ENCODE measurements at places on chromosomes 11 and 22.

- no peak for DNase-seq
Observed at GRCh38 chr11:62024936-62025486, 57.6 kb upstream of the FTH1 start.

DNA sequence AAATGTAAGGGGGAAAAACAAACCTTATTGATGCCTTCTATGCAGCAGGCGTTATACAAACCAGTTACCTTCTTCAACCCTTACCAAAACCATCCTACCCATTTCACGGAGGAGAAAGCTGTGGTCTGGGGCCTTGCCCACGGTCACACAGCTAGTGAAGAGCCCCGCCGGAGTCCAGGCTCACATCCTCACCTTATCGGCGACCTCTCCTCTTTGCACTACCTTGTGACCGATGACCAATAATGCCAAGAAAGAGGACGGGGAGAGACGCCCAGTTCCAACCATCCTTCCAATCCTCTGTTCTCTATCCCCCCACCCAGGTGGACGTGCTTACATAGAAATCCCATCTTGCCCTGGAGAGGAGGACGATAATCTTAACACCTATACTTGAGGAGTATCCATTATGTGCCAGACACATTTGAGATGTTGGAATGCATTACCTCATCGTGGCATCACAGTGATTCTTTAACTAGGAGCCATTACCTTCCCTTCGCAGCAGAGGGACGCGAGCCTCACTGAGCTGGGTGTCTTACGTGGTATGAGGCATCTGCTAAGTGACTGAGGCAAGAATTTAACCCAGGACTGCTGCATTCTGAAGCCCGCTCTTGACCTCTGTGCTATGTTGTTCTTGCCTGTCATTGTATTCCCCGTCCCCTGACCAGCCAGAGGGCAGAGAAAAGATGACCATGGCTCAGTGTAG, 253.7 kb upstream of the B3GAT1 start:
- no peak for DNase-seq

- DNase-seq: no peak
Observed at GRCh38 chr22:43969989-43970755, 14.9 kb downstream of the SAMM50 start.

GRCh38 chr11:27058456-27058855, 17.8 kb downstream of the BBOX1 start:
- no peak for DNase-seq

GRCh38 chr11:120817158-120817557, 206.7 kb upstream of the TBCEL start:
- DNase-seq: no peak

DNA sequence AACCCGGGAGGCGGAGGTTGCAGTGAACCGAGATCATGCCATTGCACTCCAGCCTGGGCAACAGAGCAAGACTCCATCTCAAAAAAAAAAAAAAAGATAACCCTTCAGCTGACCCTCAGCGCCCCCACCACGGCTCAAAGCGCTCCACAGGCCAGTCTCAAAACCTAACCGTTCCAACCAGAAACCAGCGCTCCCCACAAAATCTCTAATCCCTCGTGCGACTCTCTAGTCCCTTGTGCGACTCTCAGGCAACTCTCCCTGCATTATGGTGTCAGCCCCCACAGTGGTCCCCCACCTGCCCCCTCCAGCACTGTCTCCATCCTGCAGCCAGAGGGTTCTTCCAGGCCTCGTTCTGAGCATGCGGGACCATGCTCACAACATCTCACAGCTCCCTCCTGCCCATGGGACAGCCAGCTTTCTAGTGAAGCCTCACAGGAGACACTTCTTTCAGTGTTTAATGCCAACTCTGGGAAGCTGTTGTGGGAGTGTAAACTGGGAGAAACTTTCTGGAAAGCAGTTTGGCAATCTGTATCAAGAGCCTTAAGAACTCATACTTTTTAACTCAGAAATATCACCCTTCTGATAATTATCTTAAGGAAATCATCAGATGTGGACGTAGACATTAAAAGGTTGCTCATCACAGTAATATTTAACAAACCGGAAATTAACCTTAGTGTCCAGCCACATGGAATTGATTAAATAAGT, 4.2 kb upstream of the RASGRP2 start:
- no peak for DNase-seq

GRCh38 chr22:25281675-25282345, 62.4 kb downstream of the CRYBB2 start:
- DNase-seq: no peak

DNA sequence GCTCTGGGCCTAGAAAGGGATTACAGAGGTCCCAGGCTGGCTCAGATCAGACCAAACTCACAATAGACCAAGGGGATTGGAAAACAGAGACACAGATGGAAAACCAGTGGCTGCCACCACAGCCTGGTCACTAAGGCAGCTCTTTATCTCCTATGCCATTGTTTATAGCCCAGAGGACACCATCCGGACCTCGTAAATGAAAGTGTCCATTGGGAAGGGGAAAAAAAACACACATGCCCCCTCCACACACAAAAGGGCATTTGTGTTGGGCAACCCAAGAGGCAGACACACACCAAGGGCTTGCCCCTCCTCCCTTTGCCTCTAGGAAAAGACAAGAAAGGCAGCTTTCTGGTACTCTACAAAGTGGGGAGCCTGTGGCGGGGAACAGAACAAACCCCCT, 85.9 kb downstream of the GAB2 start:
- DNase-seq: no peak

GRCh38 chr11:11944444-11944843, 64.0 kb downstream of the DKK3 start:
- no peak for DNase-seq

- DNase-seq: no peak
Observed at GRCh38 chr22:26416670-26417276, 12.3 kb upstream of the ASPHD2 start.

- no peak for DNase-seq
Observed at GRCh38 chr11:29328961-29329441, 687.8 kb downstream of the KCNA4 start.

DNA sequence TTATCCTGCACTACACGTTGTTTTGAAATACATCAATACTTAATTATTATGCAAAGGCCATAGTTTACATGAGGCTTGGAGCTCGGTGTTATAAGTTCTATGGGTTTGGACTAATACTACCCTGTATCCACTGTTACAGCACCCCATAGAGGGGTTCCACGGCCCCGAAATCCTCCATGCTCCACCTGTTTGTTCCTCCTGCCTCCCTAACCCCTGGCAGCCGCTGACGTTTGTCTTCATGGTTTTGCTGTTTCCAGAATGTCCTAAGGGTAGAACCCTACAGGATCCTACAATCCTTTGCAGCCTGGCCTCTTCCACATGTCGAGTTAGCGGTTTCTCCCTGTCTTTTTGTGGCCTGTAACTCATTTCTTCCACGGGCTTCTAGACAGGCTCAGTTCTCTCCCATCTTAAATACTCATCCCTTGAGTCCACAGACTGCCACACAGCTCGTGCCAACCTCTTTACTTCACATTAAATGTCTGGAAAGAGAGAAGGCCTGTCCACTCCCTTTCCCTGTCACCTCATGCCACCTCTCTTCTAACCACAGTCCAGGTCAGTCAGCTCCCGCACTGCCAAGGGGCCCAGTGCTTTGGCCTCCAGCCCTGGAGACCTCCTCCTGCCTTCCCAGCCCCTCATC, 42.4 kb upstream of the TH start:
- no peak for DNase-seq

- no peak for DNase-seq
Observed at GRCh38 chr11:207863-208180, 314 bp downstream of the RIC8A start.

- DNase-seq: no peak
Observed at GRCh38 chr11:47986742-47987141, 6.4 kb downstream of the PTPRJ start.

DNA sequence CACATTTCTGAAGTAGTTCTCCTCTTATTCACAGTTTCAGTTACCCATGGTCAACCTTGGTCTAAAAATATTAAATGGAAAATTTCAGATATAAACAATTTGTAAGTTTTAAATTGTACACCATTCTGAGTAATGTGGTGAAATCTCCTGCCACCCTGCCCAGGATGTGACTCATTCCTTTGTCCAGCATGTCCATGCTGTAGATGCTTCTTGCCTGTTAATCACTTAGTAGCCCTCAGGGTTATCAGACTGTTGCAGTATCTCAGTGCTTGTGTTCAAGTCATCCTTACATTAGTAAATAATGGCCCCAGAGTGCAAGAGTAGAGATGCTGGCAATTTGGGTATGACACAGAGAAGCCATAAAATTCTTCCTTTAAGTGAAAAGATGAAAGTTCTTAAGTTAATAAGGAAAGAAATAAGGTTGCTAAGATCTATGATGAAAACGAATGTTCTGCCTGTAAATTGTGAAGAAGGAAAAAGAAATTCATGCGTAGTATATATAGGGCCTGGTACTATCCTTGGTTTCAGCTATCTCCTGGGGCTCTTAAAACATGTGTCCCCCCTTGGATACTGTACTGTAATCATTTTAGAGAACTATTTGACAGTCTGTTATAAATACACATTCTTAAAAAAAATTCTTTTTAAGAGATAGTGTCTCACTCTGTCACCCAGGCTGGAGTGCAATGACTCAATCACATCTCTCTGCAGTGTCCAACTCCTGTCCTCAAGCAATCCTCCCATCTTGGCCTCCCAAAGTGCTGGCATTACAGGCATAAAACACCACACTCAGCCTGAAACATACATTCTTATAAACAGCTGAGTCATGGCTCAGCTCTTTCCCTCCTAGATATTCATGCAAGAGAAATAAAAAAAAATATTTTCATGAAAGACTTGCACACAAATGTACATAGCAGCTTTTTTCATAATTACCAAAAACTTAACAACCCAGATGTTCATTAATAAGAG, 31.3 kb downstream of the MTNR1B start:
- no peak for DNase-seq

GRCh38 chr22:49124608-49125007, 703.1 kb downstream of the BRD1 start:
- DNase-seq: no peak

GRCh38 chr11:61168800-61169199, 7.6 kb upstream of the VPS37C start:
- DNase-seq: no peak

DNA sequence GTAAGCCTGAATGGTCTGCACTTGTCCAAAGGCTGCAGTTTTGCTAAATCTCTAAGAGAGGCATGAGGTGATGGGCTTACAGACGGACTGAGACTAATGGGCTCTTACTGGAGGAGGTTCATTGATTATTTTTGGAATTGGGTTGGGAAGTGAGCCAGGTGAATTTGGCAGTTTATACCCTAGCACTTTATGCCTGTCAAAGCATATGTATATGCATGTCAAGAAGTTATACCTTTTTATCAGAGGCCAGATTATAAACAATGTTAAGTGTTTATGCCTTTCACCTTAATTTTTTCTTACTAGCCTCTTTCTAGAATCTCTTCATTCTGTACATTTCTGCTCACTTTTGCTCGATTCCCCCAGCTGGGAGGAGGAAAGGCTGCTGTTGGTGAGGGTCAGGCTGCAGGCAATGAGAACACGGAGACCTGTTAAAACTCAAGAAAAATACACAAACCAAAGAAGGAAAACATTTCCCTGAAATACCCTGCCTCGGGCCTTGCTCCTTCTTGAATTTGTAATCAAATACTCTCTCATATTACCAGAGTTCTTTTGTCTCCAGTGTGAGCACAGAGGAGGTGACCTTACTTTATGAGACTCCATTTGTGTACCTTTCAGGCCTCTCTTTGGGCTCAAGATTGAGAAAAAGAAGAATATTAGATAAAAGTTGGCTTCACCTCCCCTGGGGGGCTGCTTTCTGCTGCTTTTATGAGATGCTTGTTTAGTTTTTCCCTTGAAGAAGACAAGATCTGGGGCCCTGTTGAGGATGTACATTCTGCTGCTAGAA, 19.6 kb downstream of the NAT10 start:
- no peak for DNase-seq

DNA sequence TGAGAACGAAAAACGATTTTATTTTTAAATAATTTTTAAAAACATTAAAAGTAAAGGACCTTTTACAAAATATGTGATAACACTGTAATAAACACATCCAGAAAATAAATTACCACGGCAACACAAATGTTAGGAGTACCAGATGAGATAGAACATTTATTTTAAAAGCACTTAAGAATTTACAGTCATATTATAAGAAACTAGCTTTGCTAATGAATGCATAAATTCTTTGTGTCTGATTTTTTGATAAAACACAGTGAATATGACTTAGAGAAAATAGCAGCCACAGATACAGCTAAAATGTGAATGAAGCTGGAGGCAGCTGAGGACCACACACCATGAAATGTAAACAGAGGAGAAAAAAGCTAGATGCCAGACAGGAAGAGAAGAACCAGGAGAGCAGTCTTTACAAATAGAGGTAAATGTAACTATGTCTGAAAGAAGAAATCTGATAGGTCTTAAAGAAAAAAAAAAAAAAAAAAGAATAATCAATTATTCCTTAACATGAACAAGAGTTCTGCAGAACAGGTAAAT, 14.6 kb downstream of the CCDC34 start:
- no peak for DNase-seq

DNA sequence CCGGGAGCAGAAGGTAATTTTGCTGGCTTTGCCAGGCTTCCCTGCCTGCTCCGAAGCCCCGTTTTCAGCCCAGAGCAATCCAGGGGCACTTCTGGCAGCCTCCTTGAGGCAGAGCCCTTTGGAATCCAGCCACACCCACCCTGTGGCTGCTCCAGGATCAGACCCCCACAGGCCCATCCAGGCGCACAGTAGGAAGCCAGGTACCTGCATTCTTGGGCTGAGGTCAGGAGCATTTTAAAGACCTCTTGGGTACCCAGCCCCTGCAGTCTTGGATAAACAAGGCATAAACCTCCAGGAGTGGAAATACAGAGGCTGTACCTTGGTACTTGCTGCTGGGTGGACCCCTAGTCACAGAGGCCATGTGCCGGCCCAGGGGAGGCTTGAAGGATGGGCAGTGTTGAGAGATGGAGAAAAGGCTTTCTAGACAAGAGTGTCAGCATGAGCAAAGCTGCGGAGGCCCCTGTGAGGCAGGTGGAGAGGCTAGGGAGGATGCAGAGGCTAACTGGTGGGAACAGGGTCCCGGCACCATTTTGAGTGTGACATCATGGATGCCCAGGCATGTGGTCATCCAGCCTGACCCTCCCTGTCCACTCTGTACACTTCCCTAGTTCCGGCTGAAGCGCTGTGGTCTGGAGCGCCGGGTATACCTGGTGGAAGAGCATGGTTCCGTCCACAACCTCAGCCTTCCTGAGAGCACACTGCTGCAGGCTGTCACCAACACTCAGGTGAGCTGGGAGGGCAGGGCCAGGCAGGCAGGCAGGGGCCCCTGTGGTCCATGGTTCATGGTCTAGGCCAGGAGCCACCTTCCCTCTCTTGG, 3.9 kb downstream of the MUS81 start:
- DNase-seq: no peak

GRCh38 chr11:22041039-22041438, 151.8 kb upstream of the ANO5 start:
- DNase-seq: no peak

DNA sequence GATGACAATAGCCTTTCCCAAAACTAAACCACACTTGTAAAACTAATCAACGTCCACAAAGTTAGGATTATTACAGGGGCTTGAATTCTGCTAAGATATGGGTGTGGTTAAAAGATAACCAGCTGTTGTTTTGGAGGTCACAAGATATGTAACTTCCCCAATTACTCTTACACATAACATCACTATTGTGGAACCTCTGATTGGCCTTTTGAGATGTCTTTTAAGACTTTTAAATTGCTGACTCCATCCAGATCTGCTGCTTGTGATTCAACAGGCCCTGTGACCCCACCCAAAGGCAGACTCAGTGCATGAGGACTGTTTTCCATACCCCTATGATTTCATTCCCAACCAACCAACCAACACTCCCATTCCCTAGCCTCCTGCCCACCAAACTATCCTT, 893.9 kb downstream of the OPCML start:
- no peak for DNase-seq

GRCh38 chr11:128938156-128938885, 4.3 kb downstream of the TP53AIP1 start:
- no peak for DNase-seq

All from stimulated activated CD4-positive, alpha-beta T cell treated with anti-CD3 and anti-CD28 coated beads, Interleukin-1b, Interleukin-23, amount 100 ng/mL, for 1 hour (primary cell).